ENCODE measurements at places on chromosomes 2 and 18.

GRCh38 chr2:28419443-28420270 lies 27.0 kb downstream of the FOSL2 start:
- no peak for DNase-seq

- no peak for DNase-seq
These were observed 166.1 kb downstream of the CBLN2 start for GRCh38 chr18:72378016-72378415.

- no peak for DNase-seq
These were observed 103.2 kb upstream of the SIX3 start for GRCh38 chr2:44838116-44838790.

GRCh38 chr2:172639823-172640222 lies 83.9 kb downstream of the PDK1 start:
- no peak for DNase-seq

DNA sequence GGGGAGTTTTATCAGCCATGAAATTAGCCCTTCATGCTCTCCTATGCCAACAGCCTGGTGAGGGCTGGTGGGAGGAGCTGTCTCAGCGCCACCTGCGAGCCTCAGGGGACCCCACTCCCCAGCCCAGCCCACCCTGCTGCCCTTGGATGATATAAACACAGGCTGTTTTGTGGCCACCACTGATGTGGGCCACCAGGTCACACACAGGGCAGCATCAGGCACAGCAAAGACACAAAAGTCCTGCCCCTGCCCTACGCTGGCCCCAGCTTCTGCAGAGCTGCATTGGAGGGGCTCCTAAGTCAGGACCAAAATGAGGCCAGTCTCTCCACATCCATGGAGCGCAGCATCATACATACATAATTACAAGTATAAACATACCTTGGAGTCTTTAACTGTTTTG lies 110.6 kb upstream of the TEX51 start:
- DNase-seq, result no peak

DNA sequence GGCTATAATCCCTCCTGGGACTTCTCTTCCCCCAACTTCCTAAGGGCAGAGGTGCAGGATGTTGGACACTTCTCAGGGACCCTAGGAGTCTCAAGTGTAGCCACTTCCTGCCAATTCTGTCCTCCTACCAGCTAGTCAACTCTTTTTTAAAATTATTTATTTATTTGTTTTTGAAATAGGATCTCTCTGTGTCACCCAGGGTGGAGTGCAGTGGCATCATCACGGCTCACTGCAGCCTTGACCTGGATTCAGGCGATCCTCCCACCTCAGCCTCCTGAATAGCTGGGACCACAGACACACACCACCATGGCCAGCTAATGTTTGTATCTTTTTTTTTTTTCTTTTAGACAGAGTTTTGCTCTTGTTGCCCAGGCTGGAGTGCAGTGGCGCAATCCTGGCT lies 11.5 kb downstream of the SFTPB start:
- DNase-seq, result no peak

DNA sequence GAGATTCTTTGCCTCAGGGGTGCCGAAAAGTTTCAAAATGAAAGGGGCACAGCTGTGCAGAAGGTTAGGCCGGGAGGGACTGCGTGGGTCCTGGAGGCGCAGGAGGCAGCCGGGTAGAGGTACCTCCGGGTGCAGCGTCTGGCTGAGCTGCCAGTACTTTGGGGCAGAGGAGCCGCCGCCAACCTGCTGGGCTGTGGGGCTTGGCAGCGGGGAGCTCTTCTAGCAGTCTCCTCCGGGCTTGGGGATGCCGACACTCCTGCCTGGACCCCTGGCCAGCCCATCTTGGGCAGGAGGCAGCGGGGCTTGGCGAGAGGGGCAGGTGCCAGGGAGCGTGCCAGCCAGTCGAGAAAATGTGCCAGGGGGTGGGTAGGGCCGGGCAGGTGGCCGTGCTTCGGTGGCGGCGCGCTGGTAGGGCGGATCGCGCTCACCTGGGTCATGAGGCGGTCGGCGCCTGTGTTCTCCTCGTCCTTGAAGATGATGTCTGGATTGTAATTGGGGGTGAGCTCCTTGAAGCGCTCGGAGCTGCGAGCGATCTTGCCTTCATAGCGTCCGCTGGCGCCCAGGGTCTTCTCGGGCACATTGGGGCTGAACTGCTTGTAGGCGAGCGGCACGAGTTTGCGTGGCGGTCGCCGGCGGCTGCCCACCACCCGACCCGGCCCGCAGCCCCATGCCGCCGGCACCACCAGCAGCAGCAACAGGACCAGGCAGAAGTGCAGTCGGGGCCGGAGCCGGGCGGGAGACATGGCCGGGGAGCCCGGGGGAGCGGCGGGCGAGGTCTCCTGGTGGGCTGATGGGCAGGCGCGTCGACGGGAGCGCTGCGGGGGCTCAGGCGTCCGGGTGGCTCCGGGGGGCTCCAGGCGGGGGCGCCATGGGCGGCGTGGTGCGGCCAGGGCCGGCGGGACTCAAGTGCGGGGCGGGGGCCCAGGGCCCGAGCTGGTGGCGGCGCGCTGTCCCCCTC lies 717 bp downstream of the IHH start:
- no peak for DNase-seq

- DNase-seq, result no peak
These were observed 1.8 kb downstream of the DNAJC10 start for GRCh38 chr2:182717816-182718215.

GRCh38 chr2:98461498-98462049 lies 16.9 kb downstream of the INPP4A start:
- DNase-seq, result peak; percentile 84

DNA sequence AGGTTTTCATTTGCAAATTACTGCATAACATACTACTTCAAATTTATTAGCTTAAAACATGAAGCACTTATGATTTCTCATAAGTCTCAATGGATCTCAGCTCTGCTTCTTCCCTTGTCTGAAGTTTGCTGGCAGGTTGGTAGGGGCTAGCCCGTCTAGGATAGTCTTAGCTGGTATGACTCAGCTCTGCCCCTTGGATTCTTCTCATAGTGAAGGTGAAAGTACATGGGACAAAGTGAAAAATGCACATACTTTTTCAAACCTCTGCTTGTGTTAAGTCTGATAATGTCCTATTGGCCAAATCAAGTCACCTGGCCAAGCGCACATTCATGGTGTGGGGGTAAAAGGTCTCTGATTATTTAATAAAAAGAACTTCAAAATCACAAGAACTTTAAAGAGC lies 184.8 kb upstream of the VWC2L start:
- no peak for DNase-seq

DNA sequence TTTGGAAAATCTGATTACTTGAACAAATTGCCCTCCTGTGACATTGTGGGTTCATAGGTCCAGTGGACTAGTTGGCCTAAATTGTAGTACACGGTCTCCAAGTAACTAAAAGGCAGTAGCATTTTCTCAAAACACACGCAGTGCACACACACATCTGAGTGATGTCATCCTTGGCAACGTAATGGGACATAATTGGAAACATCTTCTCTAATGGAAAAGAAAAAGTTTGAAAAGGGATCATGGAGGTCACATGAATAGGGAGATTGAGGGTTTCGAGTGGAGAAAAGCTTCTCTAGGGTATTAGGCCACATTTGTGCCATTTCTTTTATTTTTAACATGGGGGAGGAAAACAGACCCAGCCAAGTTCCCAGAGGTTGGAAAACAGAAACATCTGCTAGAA lies 93.3 kb downstream of the MAP4K4 start:
- no peak for DNase-seq

- no peak for DNase-seq
These were observed 43.4 kb downstream of the CABLES1 start for GRCh38 chr18:23178661-23179081.

DNA sequence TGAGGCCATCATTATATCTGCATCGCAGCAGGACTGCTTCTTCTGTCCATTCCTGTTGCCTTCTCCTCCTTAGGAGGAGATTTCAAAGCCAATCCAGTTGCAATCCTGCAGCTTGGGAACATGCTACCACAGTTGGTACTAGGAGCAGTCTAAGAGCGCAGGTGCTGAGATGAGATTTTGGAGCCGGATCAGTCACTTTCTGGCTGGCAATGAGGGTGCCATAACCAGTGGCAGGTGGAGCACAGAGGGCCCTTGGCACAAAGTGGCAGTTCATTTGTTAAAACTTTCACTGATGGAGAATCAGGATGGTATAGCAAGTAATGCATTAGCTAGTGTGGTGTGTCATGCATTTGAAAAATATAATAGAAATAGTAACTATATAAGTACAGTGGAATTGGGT lies 173.7 kb upstream of the ATP5MC3 start:
- DNase-seq, result peak; percentile 2

GRCh38 chr2:70937866-70938585 lies 2.3 kb downstream of the ATP6V1B1 start:
- no peak for DNase-seq

- DNase-seq, result peak; percentile 73
These were observed 158.1 kb upstream of the ZNF521 start for GRCh38 chr18:25510096-25510495.

GRCh38 chr2:84856787-84857186 lies 24.1 kb downstream of the TRABD2A start:
- DNase-seq, result no peak

- DNase-seq, result peak; percentile 82
These were observed 70.8 kb downstream of the RAPGEF4 start for GRCh38 chr2:172806493-172806892.

- no peak for DNase-seq
These were observed 120.0 kb downstream of the DNAH6 start for GRCh38 chr2:84636080-84636971.

GRCh38 chr2:8803658-8804379 lies 33.6 kb downstream of the KIDINS220 start:
- no peak for DNase-seq

DNA sequence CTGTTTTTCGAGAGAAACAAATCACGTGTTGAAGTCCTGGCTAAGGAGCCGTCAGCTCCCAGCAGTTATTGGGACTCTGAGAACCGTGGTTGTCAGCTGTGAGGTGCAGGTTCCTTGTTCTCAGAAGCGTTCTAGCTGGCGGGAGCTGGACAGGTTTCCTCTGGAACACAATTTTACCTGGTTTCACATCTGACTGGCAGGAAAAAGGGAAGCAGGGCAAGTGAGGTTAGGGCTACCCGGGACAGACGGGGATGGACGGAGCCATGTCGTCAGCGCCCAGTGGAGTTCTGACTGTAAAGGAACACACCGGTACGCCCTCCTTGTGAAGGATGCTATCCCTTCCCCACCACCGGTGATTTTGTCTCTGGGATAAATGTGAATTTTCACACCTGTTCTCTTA lies 26.1 kb downstream of the ITGB1BP1 start:
- DNase-seq, result no peak

GRCh38 chr18:49166327-49166726 lies 215.6 kb upstream of the SMAD7 start:
- no peak for DNase-seq

DNA sequence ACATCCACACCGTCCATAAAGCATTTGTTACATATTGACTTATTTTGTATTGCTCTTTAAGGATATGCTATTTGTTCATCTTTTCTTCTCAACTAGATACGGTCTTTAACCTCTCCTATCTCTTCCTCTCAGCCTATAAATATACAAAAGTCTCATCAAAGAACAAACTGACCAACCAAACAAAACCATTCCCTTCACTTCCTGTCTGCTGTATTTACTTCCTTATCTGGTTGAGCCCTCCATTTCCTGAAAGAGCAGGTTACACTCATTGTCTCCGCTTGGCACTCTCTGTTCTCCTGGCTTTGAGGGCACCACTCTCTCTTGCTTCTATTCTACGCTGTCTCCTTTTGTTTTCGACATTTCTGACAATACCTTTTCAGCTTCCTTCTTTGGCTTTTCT lies 431.9 kb upstream of the TCF4 start:
- DNase-seq, result no peak

DNA sequence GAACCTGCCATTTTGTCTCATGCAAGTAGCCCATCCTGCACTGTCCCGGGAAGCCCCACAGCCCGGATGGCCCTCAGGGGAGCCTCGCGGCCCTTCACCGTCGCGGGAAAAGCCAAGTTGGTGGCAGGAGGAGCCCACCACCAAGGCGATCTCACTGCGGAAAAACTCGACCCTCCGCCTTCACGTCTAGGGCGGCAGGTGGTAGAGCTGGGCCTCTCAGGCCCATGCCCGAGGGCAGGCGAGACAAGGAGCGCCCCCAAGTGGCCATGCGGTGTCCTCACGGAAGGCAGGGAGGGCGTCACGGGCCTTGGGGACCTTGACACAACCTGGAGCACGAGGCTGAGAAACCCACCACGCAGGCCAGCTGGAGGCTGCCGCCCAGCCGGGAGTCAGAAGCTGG lies 34.8 kb upstream of the SKA1 start:
- no peak for DNase-seq

DNA sequence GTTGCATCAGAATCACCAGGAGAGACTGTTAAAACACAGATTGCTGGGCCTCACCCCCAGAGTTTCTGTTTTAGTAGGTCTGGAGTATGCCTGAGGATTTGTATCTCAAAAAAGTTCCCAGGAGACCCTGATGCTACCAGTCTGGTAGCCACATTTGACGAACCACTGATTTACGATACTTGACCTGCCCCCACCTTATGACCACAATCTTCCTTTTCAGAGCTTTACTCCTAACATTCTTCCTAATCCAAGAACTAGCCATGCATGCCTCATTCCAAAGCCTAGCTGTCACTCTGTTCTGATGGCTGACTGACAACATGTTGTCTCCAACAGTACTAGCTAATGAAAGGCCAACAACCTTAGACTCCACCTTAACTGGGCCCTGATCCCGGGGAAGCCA lies 191.4 kb downstream of the MBD2 start:
- DNase-seq, result no peak

DNA sequence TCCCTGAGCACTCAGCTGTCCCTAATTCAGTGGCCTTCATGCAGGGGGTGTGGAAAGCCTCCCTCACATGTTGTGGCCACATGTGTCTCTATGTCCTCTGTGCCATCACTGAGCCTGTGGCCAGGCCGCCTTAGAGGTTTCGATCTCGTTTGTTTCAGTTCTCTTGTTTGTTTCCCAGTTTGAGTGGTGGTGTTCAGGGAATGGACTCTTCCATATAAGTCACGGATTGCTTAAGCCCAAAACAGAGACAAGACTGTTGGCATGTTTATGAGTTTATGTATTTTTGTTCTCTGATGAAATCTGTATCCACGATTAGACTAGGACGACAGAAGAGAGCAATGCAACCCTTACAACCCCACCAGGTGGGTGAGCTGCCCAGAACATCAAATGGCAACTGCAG lies 134.5 kb downstream of the CCBE1 start:
- no peak for DNase-seq

- no peak for DNase-seq
These were observed 329.8 kb downstream of the PTPRM start for GRCh38 chr18:7896805-7897518.

- DNase-seq, result no peak
These were observed 9.7 kb upstream of the ECEL1 start for GRCh38 chr2:232497348-232497747.

DNA sequence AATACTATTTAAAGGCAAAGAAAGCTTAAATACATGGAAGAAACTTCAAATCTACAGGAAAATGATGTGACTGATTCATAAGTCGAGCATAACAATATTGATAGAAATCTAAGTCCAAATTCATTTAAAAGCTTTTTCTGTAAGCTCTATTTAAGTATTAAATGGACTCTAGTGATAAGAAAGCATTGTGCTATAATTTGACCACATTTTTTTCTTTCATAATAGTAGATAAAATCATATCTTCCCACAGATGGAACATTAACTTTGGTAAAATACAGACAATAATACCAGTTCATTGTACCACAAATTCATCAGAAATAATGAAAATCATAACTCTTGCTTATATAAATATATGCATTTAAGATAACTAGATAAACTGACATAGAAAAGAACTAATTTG lies 366.5 kb downstream of the GALNT13 start:
- DNase-seq, result no peak

Data from pons (tissue), 1 donor.